ENCODE measurements at places on chromosomes 2 and 18.
A peak's percentile ranks its signal among the peaks of the same experiment; 100 is the strongest.

DNA sequence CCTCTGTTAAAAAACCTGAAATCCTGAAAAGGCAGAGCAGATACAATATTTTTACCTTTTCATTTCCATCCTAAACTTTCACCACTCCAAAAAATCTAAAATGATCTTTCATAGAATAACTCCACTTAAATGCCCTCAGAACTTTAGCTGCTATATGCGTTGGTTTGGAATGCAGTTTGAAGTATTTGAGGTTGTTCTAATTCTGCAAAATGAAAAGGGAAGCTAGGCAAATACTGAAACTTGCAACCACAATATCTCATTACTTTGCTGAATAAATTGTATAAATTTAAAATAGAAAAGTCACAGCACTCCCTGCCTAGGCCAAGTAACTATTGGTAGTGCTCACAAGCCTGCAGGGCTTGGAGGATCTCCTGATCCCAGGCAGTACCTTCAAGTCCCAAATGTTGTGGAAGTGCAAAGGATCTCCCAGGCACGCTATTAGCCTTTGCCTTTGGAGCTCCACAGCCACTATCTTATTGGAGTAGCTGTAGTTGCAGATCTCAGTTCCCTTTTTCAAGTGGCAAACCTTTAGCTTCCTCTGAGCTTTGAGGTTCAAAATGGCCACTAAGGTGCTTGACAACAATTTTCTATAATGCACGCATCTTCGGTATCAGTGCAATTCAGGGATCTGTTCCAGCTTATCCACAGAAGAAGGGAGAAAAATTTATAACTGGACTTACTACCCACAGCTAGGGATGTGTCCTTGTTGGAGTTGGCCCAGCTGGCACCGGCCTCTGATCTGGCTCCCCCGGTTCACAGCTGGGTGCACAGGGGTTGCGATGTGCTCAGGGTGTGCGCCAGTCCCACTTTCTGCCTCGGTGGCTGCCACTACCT, 43.4 kb upstream of the ANKRD62 start:
- DNase-seq, result no peak

GRCh38 chr2:155266583-155266982, 568.1 kb downstream of the KCNJ3 start:
- no peak for DNase-seq

- no peak for DNase-seq
Observed at GRCh38 chr18:36440614-36441013, 143.1 kb downstream of the FHOD3 start.

- no peak for DNase-seq
Observed at GRCh38 chr2:24906466-24906865, 13.6 kb downstream of the ADCY3 start.

- DNase-seq, result no peak
Observed at GRCh38 chr2:169105476-169105875, 36.1 kb downstream of the DHRS9 start.

GRCh38 chr2:69177785-69178636, 165.0 kb downstream of the ANTXR1 start:
- DNase-seq, result no peak

- DNase-seq, result peak; percentile 56
Observed at GRCh38 chr2:224778474-224778877, 62.3 kb upstream of the CCDC195 start.

GRCh38 chr18:21689736-21690135, 14.8 kb downstream of the ABHD3 start:
- no peak for DNase-seq

DNA sequence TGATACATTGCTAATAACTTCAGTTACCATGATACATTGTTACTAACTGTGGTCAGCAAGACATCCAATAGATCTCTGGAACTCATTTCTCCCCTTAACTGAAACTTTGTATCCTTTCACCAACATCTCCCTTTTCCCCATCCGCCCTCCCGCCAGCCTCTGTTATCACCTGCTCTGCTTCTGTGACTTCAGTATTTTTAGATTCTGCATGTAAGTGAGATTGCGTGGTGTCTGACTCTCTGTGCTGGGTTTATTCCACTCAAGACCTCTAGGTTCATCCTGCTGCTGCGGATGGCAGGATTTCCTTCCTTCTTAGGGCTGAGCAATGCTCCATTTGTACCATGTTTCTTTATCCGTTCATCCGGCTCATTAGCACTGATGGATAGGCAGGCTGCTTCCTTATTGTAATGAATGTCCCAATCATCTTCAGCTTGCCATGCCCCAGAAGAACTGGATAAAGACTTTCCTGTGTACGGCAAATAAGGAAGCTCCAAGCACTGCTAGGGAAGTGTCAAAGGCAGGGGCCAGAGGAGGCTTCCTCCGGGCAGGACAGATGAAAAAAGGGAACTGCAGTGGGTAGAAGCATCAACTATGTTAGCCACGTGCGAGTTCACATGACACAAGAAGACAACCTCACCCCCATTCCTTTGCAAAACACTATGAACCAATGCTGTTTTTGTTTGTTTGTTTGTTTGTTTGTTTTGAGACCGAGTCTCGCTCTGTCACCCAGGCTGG, 113.4 kb downstream of the EIPR1 start:
- no peak for DNase-seq

DNA sequence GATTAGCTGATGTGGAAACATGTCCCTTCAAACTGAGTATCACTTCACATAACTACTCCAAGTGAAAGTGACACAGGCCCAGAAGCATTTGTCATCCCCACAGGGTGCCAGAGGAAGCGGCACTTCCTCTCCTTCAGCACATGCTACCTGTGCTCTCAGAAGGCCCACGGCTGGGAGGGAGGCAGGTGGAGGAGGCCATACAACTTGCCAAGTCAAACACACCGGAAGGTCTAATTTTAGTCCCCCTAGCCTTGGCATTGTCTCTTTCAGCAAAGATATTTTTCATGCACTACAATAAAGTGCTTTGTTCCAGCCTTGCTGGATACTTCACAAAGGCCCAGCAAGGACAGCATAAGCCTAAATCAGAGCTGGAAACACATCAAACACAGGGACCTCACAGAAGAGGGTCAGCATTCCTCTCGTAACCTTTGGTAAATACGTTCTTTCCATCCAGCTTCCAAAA, 38.0 kb downstream of the VSNL1 start:
- no peak for DNase-seq

GRCh38 chr2:169683054-169683424, 11.2 kb downstream of the CFAP210 start:
- DNase-seq, result no peak

GRCh38 chr2:10732924-10733565, 11.6 kb downstream of the ATP6V1C2 start:
- DNase-seq, result no peak

GRCh38 chr18:44771572-44771955, 90.9 kb downstream of the SETBP1 start:
- DNase-seq, result no peak

DNA sequence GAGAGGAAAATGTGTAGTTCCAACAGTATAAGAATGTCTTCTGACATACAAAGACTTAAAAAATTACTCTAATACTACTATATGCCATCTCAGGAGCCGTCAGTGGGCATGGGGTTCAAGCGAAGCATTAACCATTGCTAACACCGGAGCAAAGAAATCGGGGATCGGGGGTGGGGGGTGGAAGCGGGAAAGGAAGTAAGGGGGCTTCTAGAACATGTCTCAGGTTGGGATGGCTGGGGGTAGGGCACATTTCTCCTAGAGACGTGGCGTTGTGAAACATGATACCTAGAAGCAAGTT, 702 bp downstream of the LMAN1 start:
- DNase-seq, result no peak
